NCI-H2171 (cell line): ENCODE measurements at places on chromosomes 7 and 10.

DNA sequence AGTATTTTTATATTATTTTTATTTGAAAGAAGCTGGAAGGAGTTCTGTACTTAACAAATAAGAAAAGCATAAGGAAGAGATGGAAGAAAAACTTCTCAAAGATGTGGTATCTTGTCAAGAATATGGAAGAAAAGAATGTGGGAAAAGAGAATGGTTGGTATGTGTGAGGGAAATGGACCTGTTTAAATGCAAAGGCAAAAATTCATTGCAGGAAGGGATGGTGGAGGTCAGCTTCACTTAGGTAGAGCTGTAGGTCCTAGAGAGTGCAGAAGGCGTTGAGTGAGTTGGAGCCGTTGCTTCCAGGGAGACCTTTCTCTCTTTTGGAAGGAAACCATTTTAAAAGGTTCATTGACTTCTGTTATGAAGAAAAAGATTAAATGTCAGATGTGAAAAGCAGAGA, 107.3 kb downstream of the EXOC4 start:
- DNase-seq, result no peak

DNA sequence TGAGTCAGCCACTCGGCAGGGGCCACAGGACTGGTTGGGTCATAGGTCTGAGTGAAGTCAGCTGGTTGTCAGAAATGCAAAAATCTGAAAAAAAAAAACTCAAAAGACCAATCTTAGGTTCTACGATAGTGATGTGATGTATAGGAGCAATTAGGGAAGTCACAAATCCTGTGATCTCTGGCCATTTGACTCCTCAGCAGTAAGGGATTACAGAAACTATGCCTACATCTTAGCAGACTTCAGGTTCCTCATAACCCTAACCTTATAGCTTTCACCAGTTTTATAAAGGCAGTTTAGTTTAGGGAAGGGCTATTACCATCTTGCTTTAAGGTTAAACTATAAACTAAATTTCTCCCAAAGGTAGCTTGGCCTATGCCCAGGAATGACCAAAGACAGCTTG, 163.1 kb upstream of the HGF start:
- no peak for DNase-seq

- no peak for DNase-seq
These were observed 2.7 kb downstream of the EGR2 start for GRCh38 chr10:62813453-62813852.

DNA sequence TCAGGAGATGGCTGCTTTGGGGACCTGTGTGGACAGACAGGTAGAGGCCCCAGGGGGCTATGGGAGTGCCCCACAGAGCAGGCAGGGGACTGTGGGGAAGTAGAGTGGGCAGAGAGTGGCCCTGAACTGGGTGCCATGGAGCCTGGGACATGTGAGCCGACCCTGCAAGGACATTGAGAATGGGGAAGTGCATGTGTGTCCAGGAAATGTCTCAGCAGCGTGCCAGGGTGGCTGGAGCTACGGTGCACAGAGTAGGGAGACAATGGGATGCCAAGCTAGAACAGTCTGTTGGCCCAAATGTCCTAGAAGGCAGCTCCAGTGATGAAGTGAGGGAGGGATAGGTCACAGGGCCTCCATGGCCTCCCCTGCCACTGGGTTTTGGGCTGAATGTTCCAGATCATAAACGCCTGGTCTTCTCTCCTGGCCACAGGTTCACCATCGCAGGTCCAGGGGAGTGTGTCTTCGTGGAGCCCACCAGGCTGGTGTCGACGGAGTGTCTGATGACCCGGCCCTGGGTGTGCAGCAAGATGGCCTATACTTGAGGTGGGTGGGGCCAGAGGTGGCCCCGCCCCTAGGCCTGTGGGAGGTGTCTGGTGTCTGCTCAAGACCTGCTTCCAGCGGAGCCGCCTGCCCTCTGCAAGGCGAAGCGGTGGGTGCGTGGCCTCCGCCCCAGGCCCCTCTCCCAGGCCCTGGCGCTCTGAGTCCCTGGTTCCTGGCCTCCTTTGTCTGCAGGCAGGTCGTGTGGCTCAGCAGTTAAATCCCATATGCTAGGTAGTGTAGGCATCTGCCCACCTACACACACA, 20.5 kb downstream of the CLEC2L start:
- DNase-seq, result no peak

GRCh38 chr10:106857213-106857612, 307.3 kb downstream of the SORCS1 start:
- no peak for DNase-seq

DNA sequence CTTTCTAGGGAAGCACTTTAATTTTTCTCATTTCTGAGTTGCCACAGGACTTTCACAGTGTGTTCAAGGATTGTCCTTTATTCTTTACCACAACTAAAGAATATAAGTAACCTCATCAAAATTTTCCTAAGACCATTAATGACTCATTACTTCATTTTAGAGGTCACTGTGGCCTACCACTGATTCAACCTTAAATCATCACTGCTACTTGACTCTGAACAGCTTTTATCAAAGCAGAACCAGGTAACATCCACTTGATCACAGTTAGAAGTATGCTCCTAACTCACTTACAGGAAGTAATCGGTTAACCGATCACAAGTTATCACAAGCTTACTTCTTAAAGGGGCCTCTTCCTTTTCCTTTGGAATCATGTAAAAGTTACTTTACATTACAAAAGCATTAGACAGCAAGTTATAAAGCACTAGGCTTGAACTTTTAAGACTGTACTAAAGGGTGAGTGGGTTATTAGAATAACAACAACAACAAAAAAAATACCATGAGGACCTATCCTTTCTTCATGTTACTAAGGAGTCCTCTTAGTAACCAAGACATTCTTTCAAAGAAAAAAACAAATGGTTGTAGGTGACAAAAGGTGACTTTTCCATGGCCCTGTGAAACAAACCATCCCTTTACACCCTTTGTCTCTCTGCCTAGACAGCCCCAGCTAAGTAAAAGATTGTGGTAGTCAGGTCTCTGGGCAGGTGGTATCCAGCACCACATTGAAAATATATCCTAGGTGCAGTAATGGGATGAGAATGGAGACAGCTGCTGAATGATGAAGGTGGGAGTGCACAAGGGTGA, 40.0 kb upstream of the PDK4 start:
- no peak for DNase-seq

- no peak for DNase-seq
These were observed 134.4 kb upstream of the CDK1 start for GRCh38 chr10:60643874-60644273.

GRCh38 chr7:64959072-64959747, 31.6 kb downstream of the ZNF117 start:
- DNase-seq, result peak; percentile 84

GRCh38 chr10:122557516-122557915, 3.0 kb upstream of the DMBT1 start:
- no peak for DNase-seq

DNA sequence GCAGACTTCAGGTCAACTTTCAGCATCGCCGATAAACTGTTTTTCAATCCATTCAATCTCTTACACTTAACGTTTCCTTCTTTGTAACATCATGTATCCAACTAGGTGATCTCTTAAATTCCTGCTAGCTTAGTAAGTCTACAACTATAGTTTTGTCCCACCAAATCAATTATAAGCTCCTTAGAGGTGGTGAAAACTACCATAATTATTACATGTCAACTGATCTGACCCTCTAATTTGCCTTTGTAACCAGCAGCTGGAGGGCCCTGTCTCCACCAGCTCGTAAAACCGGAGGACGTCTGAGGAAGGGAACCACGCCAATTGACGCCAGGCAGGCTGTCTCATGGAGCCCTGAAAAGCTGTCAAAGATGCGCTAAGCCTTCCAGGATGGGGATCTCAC, 113.4 kb downstream of the ABCC2 start:
- no peak for DNase-seq

DNA sequence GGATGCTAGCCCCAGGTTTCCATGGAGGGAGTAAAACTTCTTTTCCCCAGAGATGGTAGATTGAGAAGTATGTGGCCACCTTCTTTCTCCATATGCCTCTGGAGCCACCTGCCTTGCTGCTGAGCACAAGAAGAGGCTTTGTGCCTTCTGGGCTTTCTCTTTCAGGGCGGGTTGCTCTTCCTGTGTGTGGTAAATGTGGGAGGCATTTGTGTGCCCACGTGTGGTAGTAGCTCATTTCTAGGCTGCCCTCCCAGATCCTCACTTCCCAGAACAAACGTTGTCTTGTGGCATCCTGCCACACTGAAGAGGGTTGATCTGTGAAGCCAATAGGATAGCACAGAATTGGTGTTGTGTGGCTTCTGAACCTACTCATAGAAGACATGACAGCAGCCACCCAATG, 342.0 kb upstream of the PODXL start:
- no peak for DNase-seq

DNA sequence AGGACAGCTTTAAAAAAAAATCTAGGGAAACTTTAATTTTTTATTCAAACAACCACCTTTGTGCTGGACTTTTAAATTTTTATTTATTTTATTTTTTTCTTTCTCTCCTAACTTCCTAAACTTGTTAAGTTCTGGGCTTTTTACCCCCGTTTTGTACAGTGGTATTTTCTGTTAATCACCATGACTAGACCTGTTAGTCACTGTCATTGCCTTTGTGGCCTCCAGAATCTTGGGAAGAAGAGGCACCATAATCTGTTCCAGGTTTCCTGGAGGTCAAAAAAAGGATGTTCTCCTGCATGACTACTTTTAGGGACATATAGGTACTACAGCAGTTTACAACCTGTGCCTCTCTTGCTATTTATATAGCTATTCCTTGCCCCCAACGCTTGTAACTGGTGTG, 31.1 kb upstream of the DDX50 start:
- DNase-seq, result no peak

DNA sequence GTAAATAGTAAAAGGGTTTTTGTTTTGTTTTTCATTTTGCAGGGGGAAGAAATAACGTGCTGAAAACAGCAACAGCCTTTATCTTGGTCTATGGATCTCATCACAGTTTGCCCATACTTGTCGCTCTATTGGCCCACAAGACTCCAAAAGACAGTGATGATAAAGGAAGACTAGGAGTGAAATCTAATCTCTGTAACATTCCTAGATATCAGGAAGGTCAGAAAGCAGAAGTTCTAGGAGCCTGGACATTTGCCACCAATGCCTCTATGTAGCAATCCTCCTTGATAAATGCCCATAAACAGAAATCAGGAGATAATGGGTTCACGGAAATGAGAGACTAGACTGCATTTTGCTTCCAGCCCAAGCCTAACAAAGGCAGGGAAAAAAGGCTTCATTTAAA, 8.9 kb downstream of the CUBN start:
- DNase-seq, result no peak

- DNase-seq, result no peak
These were observed 1.4 kb downstream of the KCNH2 start for GRCh38 chr7:150976529-150977381.

GRCh38 chr7:74068378-74069085, 15.1 kb upstream of the LIMK1 start:
- DNase-seq, result no peak

DNA sequence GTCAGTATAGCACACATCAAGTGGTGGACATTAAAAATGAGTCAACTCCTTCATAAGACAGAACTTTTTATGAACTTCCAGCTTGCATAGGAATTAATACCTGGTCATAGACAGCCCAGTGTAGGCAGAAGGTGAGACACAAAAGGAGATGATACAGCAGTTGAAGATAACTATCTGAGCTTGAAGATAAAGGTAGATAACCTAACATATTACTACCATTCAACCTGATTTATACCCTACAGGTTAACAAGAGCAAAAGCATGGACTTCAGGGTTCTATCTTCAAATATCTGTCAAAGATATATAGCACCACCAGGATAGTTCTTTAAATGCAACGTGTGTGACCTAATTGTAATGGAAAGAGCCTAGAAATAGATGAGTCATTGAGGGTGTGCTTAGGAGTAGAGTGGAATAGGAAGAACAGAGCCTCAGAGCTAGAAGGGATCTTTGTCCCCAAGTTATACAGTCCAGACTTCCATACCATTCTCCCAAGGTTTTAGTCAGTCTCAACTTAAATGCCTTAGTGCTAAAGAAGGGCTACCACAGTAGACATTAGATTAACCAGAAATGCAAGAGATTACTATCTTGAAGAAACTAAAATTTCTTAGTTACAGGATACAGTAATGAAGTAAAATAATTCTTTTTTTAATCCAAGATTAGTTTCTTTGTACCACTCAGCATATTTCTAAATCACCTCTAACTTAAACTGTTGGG, 9.2 kb downstream of the ZNF800 start:
- DNase-seq, result no peak

- DNase-seq, result peak; percentile 30
These were observed 28.9 kb downstream of the SKIDA1 start for GRCh38 chr10:21496343-21497176.

GRCh38 chr10:108039821-108040584, 875.5 kb upstream of the SORCS1 start:
- DNase-seq, result no peak

DNA sequence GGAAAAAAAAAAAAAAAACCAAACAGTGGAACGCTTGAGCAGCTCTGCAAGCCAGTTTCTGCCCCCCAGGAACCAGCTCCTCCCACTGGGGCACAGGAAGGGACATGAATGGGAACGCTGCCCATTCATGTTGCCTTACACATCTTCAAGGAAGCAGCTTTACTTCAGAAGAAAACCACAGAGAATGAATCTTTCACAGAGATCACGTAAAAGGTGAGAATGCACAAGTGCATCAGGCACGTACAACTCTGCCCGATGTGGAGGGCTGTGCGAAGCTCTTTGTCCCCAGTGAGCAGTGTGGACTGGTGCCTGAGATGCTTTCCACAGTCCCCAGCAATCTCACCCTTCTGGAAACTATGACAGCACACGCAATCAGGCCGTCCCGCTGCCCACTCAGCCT, 106.2 kb downstream of the DLG5 start:
- no peak for DNase-seq
